Naive thymus-derived CD4-positive, alpha-beta T cell (primary cell): ENCODE measurements at places on chromosomes 6 and 20.

- no peaks in the 10 kb centered on the region for H3K27me3 ChIP-seq
- H3K4me3 ChIP-seq: no peak overlapping the region
- DNase-seq: no peak
- H3K36me3 ChIP-seq: no peaks in the 10 kb centered on the region
Observed at GRCh38 chr6:170434821-170435155, 118.3 kb downstream of the PSMB1 start.

DNA sequence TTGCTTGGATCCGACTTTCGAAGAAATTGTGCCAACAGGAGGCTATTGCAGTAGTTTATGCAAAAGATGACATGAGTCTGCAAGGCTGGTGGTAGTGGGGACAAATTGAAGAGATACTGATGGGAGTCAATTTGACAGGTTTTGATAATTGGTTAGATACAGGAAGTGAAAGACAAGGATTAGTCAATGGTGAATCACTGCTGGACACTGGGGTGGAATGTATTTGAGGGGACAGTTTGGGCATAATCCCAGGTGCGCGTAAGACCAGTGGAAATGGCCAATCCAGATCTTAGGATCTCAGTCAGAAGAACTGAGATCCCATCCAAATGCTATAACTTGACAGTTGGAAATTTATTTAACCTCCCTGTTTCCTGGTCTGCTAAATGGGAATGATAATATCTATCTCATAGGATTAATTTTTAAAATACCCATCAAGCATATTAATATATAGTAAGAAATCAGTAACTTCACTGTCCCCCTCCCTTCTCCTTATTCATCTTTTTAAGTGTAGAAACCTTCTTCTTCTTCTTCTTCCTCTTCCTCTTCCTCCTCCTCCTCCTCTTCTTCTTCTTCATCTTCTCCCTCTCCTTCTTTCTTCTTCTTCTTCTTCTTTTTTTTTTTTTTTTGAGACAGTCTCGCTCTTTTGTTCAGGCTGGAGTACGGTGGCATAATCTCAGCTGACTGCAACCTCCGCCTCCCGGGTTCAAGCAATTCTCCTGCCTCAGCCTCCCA, 30.9 kb upstream of the ERVFRD-1 start:
- H3K36me3 ChIP-seq: no peaks in the 10 kb centered on the region
- H3K4me3 ChIP-seq: no peak overlapping the region
- H3K4me1 ChIP-seq: no peaks in the 10 kb centered on the region

GRCh38 chr6:142737368-142738034, 207.5 kb downstream of the HIVEP2 start:
- no peak for DNase-seq
- no peak overlapping the region for H3K4me3 ChIP-seq
- no peaks in the 10 kb centered on the region for H3K27me3 ChIP-seq

DNA sequence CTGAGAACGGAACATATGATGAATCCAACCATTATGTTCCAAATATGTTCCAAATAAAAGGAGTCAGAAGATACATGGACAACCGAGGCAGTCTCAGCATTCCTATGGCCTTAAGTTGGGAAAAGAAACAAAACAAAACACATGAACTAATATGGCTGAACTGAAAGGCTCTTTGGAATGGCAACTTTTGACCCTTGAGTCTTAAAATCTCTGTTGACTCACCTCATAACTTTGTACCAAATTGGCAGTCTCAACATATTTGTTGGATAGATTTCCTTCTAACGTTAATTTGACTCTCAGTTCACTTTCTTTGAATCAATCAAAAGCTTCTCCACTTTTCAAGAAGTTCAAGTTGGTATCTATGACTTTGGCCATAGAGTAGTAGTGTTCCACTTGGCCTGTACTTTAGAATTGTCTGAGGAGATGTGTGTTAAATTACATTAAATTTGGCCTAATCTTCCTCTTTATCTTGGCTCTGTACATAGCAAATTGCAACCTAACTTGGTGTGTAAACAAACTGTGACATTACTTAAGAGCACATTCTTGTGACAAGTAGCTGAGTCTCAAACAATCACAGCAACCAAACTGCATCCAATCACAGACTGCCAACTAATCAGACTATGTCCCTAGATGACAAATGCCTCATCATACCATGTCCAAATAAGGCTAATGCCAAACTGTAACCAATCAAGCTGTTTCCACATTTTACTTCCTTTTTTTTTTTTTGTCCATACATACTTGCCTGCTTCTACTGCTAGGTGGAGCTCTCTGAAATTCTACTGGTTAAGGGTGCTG, 208.8 kb downstream of the BMP2 start:
- no peak overlapping the region for H3K4me3 ChIP-seq
- no peak for DNase-seq
- H3K27ac ChIP-seq: no peak overlapping the region
- H3K27me3 ChIP-seq: no peaks in the 10 kb centered on the region

DNA sequence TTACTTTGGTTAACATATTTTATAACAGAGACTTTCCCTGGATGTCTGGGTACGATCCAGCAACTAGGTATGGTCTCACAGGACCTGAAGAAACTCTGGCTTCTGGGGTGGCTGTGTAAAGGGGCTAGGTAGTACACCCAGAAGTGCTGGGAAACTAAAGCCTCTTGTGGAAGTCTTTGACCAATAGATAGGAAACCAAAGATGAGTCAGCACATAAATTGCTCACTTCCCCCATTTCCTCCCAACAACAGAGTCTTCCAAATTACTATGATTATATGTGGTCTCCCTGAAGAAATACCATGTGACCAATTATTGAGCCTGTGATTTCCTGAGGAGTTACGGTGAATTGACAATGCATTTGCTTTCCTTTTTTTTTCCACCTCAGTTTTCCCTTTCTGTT, 26.8 kb upstream of the TBX18 start:
- no peaks in the 10 kb centered on the region for H3K27me3 ChIP-seq
- H3K4me3 ChIP-seq: no peak overlapping the region
- no peak overlapping the region for H3K27ac ChIP-seq

- no peaks in the 10 kb centered on the region for H3K36me3 ChIP-seq
- H3K4me3 ChIP-seq: peak overlapping the region; percentile 60
Observed at GRCh38 chr6:142906945-142907470, 38.0 kb downstream of the HIVEP2 start.

GRCh38 chr20:21033817-21034216, 72.3 kb downstream of the LINC00237 start:
- no peaks in the 10 kb centered on the region for H3K4me1 ChIP-seq
- H3K36me3 ChIP-seq: no peaks in the 10 kb centered on the region
- no peaks in the 10 kb centered on the region for H3K27me3 ChIP-seq
- H3K27ac ChIP-seq: no peak overlapping the region
